AG20443 (cell line): ENCODE measurements at places on chromosomes 13 and 19.

DNA sequence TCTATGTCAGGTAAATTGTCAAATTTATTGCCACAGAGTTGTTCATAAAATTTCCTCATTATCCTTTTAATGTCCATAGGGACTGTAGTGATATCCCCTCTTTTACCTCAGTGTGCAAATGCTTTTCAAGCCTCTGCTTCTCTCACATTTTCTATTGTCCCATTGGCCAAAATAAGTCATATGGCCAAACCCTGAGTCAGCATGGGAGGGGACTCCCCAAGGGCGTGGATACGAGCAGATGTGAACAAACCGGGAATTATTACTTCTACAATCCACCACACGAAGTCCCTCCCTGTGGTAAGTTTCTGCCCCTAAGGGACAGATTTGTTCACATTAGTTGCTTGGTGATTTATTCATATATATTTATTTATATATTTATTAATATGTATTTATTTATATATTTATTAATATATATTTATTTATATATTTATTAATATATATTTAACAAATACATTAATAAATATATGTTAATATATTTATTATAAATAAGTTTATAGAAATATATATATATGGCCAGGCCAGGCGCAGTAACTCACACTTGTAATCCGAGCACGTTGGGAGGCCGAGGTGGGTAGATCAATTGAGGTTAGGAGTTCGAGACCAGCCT, 20.1 kb upstream of the CAMSAP3 start:
- DNase-seq, result peak; percentile 51

DNA sequence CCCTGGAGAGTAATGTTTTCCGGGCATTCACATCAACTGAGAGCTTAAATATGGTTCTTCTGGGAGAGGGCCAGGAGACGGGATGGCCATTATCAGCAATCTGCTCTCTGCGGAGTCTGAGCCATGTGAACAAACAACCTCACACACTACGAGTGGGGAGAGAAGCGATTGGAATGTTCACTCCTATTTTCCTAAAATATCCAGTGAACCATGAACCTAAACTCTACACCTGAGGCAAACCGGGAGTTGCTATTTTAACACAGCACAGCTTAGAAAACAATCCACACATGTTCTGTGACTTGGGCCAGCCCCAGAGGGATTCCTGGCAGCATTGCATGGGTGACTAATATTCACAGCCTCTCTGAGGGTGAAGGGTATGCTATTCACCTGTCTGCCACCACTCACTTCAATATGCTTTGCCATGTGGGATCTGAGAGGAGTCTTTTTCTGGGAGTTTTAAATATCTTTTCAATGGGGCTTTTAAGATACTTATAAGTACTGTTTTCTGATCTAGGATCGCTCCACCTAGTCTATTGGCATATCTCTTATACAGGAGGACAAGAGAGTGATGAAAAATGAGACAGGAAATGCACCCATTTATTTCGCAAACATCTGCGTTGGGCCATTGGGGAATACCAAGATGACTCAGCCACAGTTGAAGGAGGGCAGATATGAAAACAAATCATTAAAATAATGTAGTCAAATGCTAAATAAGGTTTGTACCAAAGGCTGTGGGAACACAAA, 72.6 kb upstream of the SERP2 start:
- peak; percentile 27 for DNase-seq

GRCh38 chr13:76024151-76024550, 388.0 kb downstream of the LMO7 start:
- DNase-seq, result no peak

DNA sequence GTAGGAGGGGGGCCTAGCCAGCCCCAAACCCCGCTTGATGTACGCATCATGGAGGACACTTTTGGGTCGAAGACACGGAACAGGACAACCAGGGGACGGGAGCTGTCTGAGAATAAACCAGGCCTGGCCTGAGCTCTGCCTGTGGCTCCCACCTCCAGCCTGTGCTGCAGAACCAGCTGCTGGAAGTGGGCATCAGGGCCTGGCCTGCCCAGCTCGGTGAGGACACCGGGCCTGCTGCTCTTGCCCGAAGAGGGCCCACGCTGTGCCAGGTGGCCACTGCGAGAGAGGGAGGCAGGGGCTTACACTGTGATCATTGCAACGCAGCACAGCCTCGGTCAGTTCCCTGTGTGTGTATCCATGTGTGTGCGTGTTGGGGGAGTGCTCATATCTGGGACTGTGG, 34.6 kb downstream of the CEBPG start:
- no peak for DNase-seq

GRCh38 chr19:36527873-36528193, 238 bp downstream of the ZNF260 start:
- no peak for DNase-seq

- DNase-seq, result no peak
Measured at GRCh38 chr13:114204894-114205293, 25.8 kb downstream of the CFAP97D2 start.

- no peak for DNase-seq
Measured at GRCh38 chr19:29302002-29302928, 89.3 kb upstream of the UQCRFS1 start.

- no peak for DNase-seq
Measured at GRCh38 chr13:73368608-73369007, 309.8 kb downstream of the KLF5 start.

GRCh38 chr19:39070888-39071287, 13.3 kb upstream of the ACP7 start:
- no peak for DNase-seq
